ENCODE measurements at places on chromosomes 5 and 9.

DNA sequence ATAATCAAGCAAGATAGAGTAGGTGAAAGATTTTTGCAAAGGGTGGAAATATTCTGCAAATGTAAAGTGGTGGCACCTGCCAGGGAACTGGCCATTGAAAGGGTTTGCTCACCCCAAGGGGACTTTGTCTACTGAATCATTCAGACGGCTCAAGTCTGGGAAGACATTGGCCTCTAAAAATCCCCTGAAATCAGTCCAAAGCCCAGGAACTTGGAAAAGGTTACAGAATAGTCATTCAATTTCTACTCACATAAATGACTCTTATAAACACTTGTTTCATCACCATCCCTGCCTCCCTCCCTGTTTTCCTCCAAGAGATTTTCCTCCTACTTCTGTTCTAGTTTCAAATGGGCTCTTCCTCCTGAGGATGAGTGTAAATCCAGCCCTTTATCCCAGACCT is 28.5 kb downstream of the ZNF366 start:
- no peak for DNase-seq

DNA sequence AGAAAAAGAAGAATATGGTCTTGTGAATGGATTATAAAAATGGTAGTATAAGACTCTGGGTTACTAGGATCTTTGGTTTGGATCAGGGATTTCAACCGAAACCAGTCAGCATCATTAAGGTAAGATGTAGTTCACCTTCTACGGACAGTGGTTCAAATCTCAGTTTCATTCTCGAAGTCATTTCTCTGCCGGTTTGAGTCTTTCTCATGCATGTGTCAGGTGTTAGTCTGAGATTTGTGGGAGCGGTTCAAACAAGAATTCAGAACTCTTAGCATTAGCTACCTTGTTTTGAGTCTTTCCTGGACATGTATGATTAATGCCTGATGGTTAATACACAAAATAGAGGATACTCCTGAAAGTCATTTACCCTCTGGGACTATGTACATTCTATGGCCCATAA is 735.9 kb upstream of the NUDT12 start:
- DNase-seq, result no peak

- DNase-seq, result no peak
Measured at GRCh38 chr9:120436446-120436845, 143.5 kb downstream of the CDK5RAP2 start.

DNA sequence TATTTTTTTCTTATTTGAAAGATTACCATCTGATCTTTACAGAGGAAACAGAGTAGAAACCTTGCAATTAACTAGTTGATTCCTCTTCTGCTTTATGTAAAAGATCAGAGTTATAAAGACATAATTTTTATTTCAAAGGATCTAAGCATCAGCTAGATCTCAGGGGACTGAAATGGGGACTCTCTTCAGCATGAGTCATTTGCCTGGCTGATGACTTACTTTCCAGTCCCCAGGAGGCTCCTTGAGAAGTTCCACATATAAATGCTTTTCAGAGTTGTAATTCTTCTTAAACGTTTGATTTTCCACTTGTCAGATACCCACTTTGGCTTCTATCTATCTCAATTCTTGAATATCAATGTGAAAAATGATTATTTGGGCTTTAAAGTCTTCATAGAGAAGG is 389.4 kb downstream of the RAB3C start:
- no peak for DNase-seq
